Activated naive CD8-positive, alpha-beta T cell treated with anti-CD3 and anti-CD28 coated beads, Interleukin-2, amount 10 ng/mL, durations not matched to agents 7 days and 5 days (primary cell): ENCODE measurements at places on chromosomes 11 and 22. TPM values are rescaled to one million over a fixed set of nuclear protein-coding genes. Genes with fewer than 3 reads are reported as not detected.

APOL5 gene
- total RNA-seq = not detected

VPREB1 gene
- total RNA-seq = not detected

TNNI2 gene
- 0.67 TPM for total RNA-seq

ZNF215 gene
- total RNA-seq = 1.1 TPM

TRIM51 gene
- not detected for total RNA-seq

CNGA4 gene
- total RNA-seq = 0.22 TPM

MRPL21 gene
- total RNA-seq = 49.3 TPM

SCGB1A1 gene
- not detected for total RNA-seq

DNA sequence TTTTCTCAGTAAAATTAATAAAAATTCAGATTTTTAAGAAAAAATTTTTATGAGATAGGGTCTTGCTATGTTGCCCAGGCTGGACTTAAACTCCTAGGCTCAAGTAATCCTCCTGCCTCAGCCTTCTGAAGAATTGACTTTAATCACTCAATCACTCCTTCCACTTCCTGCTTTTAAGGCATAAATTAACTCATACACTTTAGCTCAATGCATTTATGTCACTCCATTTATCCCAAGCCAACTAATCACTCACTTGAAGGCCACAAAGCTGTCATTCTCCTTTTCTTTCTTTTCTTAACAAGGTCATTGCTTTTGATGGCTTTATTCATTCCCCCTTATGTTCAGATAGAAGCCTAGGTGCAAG, 877 bp downstream of the ALG9 start:
- DNase-seq = no peak
- no peaks in the 10 kb centered on the region for H3K27me3 ChIP-seq
- H3K36me3 ChIP-seq = peaks cover 19% of the 10 kb centered on the region
- peak overlapping the region; percentile 78 for H3K27ac ChIP-seq

DNA sequence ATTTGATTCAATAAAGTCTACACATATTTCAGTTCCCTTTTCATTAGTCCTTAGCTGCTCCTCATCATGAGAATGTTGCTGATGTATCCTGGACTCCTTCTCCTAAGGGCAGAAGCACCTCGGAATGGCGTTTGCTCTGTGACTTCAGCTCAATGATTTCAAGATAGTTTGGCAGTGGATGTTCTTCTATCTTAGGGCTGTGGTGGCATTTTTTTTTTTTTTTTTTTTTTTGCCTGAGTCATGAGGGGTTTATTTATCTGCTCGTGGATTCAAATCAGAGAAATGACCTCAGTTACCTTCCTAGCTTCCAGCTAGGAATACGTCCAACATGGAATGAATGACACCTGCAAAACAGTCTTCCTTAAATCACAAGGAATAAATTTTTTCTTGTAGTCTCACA, 220.0 kb upstream of the ZBED5 start:
- H3K27ac ChIP-seq = no peak overlapping the region
- H3K4me1 ChIP-seq = no peaks in the 10 kb centered on the region
- H3K36me3 ChIP-seq = no peaks in the 10 kb centered on the region
- H3K4me3 ChIP-seq = no peak overlapping the region
- no peak for DNase-seq

GRCh38 chr11:74755395-74755995, 6.8 kb downstream of the RNF169 start:
- DNase-seq = no peak
- no peaks in the 10 kb centered on the region for H3K27me3 ChIP-seq
- peaks cover 14% of the 10 kb centered on the region for H3K36me3 ChIP-seq
- H3K4me3 ChIP-seq = no peak overlapping the region
- no peak overlapping the region for H3K27ac ChIP-seq

GRCh38 chr11:110798201-110798900, 86.1 kb upstream of the ARHGAP20 start:
- H3K4me3 ChIP-seq = no peak overlapping the region
- H3K27ac ChIP-seq = no peak overlapping the region
- no peaks in the 10 kb centered on the region for H3K27me3 ChIP-seq
- no peaks in the 10 kb centered on the region for H3K36me3 ChIP-seq

DNA sequence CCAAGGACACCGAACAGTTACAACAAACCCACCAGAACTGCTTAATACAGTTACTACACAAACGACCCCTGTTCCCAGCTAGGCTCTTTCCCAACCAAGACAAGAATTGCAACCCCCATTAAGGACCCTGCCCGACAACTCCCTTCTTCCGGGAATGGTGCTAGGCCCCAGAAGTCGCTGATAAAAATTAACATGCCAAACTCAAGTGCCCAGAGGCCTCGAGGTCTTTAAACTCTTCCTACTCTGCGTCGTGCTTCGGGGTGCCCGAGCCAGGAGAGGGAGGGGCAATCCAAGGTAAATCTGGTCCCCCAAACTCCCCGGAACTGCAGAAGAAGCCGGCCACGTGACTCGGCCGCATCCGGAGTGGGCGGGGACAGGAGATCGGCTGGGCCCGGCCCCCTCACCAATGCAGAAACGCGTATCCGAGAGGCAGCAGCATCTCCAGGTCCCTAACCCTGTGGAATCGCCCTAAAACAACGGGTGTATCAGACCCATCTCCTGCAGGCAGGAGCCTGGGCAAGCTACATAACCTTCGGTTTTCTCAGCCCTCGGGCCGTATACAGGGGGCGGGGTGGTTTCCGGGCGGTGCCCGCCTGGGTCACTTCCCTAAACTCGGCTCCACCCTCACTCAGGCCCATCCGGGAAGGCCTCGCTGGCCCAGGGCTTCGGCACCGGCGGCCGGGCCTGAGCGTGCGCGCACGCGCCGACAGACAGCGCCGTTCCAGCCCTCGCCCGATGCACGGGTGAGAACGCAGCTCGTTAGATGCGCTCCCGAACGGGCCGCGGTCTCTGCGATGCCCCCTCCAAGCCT, 1.1 kb downstream of the CFL1 start:
- peak overlapping the region; percentile 90 for H3K4me3 ChIP-seq
- peak overlapping the region; percentile 79 for H3K27ac ChIP-seq
- peak; percentile 91 for DNase-seq
- peaks cover 42% of the 10 kb centered on the region for H3K4me1 ChIP-seq

GRCh38 chr11:132408877-132409276, 1038.5 kb downstream of the NTM start:
- H3K27ac ChIP-seq = no peak overlapping the region
- H3K4me3 ChIP-seq = no peak overlapping the region
- no peaks in the 10 kb centered on the region for H3K4me1 ChIP-seq

DNA sequence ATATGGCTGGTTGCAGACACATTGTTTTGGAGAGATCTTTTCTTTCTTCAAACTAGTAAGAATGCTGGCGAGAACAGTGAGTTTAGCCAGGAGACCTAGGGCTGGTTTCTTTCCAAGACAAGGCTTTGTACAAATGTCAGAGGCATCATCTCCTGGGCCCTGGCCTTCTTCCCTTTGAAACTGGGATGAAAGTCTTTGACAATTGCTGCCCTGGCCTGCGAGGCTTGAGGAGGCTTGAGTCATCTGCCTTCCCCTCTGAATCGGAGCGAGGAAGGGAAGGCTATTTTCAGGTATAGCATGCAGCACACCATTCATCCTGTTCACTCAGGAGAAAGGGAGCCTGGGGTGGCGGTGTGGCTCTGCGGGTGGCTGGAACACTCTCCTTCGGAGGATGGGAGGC, 21.5 kb upstream of the PARVG start:
- H3K4me1 ChIP-seq = no peaks in the 10 kb centered on the region
- peaks cover 2% of the 10 kb centered on the region for H3K27me3 ChIP-seq
- peaks cover 8% of the 10 kb centered on the region for H3K36me3 ChIP-seq
- no peak overlapping the region for H3K4me3 ChIP-seq
- H3K27ac ChIP-seq = no peak overlapping the region

- no peaks in the 10 kb centered on the region for H3K36me3 ChIP-seq
- H3K27ac ChIP-seq = no peak overlapping the region
- no peak for DNase-seq
- no peak overlapping the region for H3K4me3 ChIP-seq
Observed at GRCh38 chr11:21631991-21632390, 560.9 kb upstream of the ANO5 start.

- peak overlapping the region; percentile 99 for H3K27ac ChIP-seq
- no peaks in the 10 kb centered on the region for H3K27me3 ChIP-seq
- H3K4me3 ChIP-seq = peak overlapping the region; percentile 84
- H3K4me1 ChIP-seq = peaks cover 85% of the 10 kb centered on the region
- peaks cover 64% of the 10 kb centered on the region for H3K36me3 ChIP-seq
Observed at GRCh38 chr22:37230673-37231405, 13.2 kb downstream of the RAC2 start.

- no peaks in the 10 kb centered on the region for H3K36me3 ChIP-seq
- no peaks in the 10 kb centered on the region for H3K4me1 ChIP-seq
- no peak overlapping the region for H3K4me3 ChIP-seq
Observed at GRCh38 chr11:12459865-12460444, 82.6 kb downstream of the PARVA start.

GRCh38 chr11:3166268-3167142, 1.4 kb upstream of the OSBPL5 start:
- no peaks in the 10 kb centered on the region for H3K36me3 ChIP-seq
- peak; percentile 28 for DNase-seq
- no peak overlapping the region for H3K27ac ChIP-seq
